ENCODE measurements at places on chromosomes 7 and 10. TPM values are rescaled to one million over a fixed set of nuclear protein-coding genes. Genes with fewer than 3 reads are reported as not detected.

DNA sequence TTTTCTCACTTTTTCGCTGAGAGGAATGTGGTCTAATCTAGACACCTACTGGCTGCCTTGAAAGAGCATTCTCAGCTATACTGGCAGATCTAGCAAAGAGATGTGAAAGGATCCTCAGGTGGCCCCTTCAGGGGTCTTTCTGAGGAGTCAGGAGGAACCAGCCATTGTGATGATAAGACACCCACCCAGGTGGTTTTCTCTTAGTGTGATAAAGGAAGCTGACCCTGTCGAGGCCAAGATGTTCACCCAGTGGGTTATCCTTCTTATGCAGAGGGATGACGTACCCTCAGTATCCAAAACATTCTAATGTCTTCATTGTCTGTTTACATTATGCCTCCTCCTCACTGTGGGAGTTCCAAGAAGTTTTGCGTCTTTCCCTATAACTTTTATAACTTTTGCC is 98.3 kb upstream of the LRGUK start:
- H3K36me3 ChIP-seq: no peaks in the 10 kb centered on the region
- no peaks in the 10 kb centered on the region for H3K4me1 ChIP-seq
- DNase-seq: no peak
- H3K4me3 ChIP-seq: no peak overlapping the region

- DNase-seq: no peak
- no peaks in the 10 kb centered on the region for H3K4me1 ChIP-seq
- H3K36me3 ChIP-seq: no peaks in the 10 kb centered on the region
- H3K27ac ChIP-seq: no peak overlapping the region
These were observed 13.7 kb upstream of the SLC18A3 start for GRCh38 chr10:49596493-49596809.

GRCh38 chr7:22885797-22886261 is 63.2 kb upstream of the TOMM7 start:
- peak; percentile 49 for DNase-seq
- H3K4me1 ChIP-seq: peaks cover 8% of the 10 kb centered on the region
- no peaks in the 10 kb centered on the region for H3K36me3 ChIP-seq
- H3K27ac ChIP-seq: peak overlapping the region; percentile 8
- H3K4me3 ChIP-seq: no peak overlapping the region
- H3K27me3 ChIP-seq: no peaks in the 10 kb centered on the region

Gene BZW2
- 26.3 TPM for total RNA-seq

DNA sequence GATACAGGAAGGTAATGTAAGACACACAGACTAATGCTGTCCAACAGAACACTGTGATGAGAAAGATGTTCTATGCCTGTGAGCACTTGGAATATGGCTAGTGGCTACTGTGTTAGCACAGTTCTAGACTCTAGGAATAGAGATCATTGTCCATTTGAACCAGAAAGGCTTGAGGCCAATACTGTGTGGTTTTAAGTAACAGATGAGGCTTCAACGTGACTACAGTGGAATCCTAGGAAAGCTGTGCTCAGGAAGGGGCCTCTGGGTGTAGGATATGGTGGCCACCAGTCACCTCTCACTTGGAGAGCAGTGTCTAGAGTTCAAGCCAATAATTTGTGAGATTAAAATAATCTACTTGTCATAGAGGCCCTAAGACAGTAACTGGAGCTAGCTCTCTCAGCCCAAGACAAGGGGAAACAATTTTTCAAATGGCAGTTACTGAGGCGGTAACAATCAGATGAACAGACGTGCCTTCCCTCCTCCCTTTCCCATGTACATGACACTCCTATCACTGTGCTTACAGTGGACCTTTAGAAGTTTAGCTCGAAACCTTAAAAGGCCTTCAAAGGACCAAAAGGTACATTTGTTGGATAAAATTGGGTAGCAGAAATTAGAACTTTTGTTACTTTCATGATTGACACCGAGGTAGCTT is 10.2 kb downstream of the ZDHHC16 start:
- no peak overlapping the region for H3K4me3 ChIP-seq
- H3K4me1 ChIP-seq: no peaks in the 10 kb centered on the region
- no peak for DNase-seq
- peaks cover 14% of the 10 kb centered on the region for H3K36me3 ChIP-seq
- no peak overlapping the region for H3K27ac ChIP-seq

DNA sequence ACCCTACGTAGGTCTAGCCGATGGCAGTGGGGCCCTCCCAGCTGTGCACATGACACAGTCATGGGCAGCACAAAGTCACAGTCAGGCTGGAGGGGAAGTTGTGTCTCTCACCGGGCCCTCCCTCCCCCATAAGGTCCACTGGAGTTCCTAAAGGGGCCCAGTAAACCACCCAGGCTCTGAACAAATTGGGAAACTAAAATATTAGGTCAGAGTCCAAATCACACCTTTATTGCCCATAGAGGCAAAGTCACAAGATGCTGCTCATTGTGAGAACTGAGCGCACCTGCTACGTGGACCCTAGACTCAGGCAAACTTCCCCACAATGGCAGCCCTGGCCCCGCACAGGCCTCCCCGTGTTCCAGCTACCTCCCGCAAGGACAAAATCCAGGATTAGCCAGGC is 45.2 kb upstream of the SH2B2 start:
- DNase-seq: no peak
- no peak overlapping the region for H3K27ac ChIP-seq
- peaks cover 43% of the 10 kb centered on the region for H3K36me3 ChIP-seq
- no peak overlapping the region for H3K4me3 ChIP-seq

Gene PAPOLB
- not detected for total RNA-seq

DNA sequence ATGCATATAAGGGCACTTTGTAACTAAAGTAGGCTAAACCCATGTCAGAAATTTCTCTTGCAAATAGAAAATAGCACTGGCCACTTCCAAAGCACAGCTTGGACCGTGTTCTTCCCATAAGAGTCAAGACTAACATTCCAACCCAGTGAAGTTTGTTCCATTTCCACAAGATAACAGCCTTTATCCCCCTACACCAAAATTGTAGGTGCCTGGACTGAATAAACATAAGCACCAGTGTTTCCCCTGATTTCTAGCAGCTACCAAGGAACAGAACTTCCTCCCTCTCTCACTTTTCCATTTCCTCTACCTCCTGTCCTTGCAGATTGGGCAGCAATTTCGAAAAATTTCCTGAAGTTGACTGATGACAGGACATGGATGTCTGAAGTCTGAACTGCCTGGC is 219.7 kb downstream of the CREB5 start:
- no peaks in the 10 kb centered on the region for H3K36me3 ChIP-seq
- no peak overlapping the region for H3K4me3 ChIP-seq
- no peak for DNase-seq

- no peak for DNase-seq
- no peaks in the 10 kb centered on the region for H3K27me3 ChIP-seq
- H3K27ac ChIP-seq: no peak overlapping the region
- no peaks in the 10 kb centered on the region for H3K36me3 ChIP-seq
- no peaks in the 10 kb centered on the region for H3K4me1 ChIP-seq
These were observed 14.5 kb upstream of the ZNF862 start for GRCh38 chr7:149823631-149824199.

- H3K36me3 ChIP-seq: no peaks in the 10 kb centered on the region
- no peaks in the 10 kb centered on the region for H3K4me1 ChIP-seq
- no peak for DNase-seq
- no peaks in the 10 kb centered on the region for H3K27me3 ChIP-seq
- H3K27ac ChIP-seq: no peak overlapping the region
These were observed 650.4 kb upstream of the CELF2 start for GRCh38 chr10:10367264-10367663.

Gene BTBD16
- total RNA-seq: not detected

Gene HABP2
- not detected for total RNA-seq

DNA sequence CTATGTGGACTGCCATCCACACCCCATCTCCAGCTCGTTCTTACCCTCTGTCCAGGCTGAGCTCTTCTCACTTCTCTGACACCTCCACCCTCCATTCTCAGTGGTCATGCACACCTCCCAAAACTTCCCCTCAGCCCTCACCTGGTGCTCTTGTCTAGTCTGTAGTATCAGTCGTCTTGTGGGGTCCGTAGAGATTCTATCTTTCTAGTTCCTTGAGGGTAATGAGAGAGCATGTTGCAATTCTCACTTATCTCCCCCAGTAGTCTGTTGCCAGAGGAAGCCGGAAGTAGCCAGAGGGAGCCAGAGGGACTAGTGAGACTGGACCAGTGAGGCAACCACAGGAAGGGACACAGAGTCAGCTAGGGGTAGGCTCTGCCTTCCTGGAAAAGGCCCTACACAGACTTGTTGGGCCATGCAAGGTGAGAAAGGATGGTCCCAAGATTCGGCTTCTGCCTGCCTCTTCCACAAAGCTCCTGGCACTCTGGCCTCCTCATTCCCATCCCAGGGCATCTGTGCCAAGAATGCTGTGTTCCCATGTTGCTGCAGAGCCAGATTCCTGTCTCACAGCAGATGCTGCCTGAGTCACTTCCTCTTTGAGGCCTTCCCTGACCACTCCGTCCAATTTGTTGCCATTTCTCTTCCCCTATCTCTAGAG is 50.6 kb upstream of the DUSP5 start:
- no peaks in the 10 kb centered on the region for H3K27me3 ChIP-seq
- H3K27ac ChIP-seq: no peak overlapping the region
- H3K4me1 ChIP-seq: no peaks in the 10 kb centered on the region
- no peak for DNase-seq

- no peak for DNase-seq
- no peaks in the 10 kb centered on the region for H3K27me3 ChIP-seq
- no peaks in the 10 kb centered on the region for H3K36me3 ChIP-seq
- no peaks in the 10 kb centered on the region for H3K4me1 ChIP-seq
- H3K27ac ChIP-seq: no peak overlapping the region
These were observed 97.4 kb downstream of the ZRANB1 start for GRCh38 chr10:125039354-125039769.

DNA sequence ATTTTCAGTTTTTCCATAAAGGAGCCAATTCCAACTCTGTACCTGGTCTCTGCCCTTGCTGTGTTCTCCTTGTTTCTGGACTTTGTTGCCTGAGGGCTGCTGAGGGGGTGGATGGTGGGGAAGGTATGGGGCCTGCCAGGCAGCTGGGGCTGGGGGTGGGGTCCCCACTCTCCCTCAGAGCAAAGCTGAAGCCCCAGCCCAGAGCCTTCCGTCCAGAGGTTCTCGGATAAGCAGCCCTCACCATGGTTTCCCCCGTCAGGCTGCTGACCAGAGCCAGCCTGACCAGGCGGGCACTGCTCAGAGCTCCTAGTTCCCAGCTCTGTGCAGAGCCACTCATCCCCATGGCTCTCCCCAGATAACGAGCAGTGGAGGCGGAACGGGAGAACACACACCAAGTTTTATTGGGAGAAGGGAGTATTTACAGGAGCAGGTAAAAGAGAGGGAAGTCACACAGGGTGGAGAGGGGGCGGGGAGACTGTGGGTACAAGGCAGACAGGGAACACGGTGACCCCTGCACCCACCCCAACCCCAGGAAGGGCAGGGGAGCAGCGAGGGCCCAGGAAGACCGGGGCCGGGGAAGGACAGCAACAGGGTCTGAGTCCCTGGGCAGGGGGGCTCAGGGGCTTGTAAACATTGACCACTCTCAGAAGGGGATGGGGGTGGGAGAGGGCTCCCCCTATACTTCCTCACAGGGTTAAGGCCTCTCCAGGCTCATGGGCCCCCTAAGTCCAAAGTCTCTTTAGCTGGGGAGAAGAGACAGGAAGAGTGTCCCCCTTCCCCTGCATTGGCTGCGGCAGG is 5.8 kb downstream of the GNB2 start:
- no peak for DNase-seq
- peak overlapping the region; percentile 10 for H3K27ac ChIP-seq
- H3K4me1 ChIP-seq: peaks cover 22% of the 10 kb centered on the region
- H3K36me3 ChIP-seq: no peaks in the 10 kb centered on the region
- H3K4me3 ChIP-seq: no peak overlapping the region
- H3K27me3 ChIP-seq: no peaks in the 10 kb centered on the region

Gene FAM221A
- 8.0 TPM for total RNA-seq

DNA sequence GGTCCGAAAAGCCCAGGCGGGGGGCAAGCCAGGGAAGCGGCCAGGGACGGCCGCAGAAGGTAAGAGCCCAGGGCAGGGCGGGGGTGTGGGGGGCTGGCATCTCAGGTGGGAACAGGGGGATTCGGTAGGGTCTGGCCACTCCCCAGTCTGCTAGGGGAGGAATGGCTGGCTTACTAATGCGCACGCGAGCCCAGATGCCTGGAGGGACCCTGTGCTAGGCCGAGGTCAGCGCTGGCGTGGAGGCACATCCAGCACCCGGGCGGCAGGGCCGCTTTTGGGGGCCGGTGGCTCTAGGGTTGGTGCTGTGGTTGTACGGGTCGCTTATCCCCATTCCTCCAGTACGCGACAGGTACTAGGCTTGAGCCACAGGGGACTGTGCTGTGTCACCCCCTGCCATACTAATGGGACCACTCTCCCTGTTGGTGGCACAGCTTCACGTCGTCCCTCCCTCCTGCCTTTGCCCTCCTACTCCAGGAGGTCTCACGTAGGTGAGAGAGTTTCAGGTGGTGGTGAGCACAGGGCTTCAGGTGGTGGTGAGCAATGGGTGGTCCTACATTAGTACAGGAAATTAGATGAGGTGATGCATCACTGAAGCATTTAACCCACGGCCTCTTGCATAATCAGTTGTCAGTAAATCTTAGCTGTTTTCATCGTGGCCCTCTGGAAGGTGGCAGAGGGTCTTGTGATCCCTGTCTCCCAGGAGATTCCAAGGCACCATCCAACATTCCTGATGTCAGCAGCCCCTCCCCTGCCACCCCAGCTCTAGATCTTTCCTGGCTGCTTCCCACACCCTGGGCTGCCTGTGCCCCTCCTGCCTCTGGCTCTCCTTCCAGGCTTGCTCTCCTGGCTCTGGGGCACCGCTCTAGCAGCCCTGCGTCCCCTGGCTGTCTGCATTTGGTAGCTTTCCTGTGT is 971 bp downstream of the AEBP1 start:
- DNase-seq: peak; percentile 24
- no peaks in the 10 kb centered on the region for H3K36me3 ChIP-seq
- H3K27ac ChIP-seq: peak overlapping the region; percentile 72
- no peaks in the 10 kb centered on the region for H3K4me1 ChIP-seq
- H3K4me3 ChIP-seq: peak overlapping the region; percentile 53

Gene EPO
- not detected for total RNA-seq

Gene TMEM178B
- total RNA-seq: 0.05 TPM

Gene ARMC3
- not detected for total RNA-seq

- no peaks in the 10 kb centered on the region for H3K36me3 ChIP-seq
- no peaks in the 10 kb centered on the region for H3K4me1 ChIP-seq
- no peak for DNase-seq
- no peak overlapping the region for H3K4me3 ChIP-seq
These were observed 271.0 kb upstream of the PODXL start for GRCh38 chr7:131827421-131827820.

DNA sequence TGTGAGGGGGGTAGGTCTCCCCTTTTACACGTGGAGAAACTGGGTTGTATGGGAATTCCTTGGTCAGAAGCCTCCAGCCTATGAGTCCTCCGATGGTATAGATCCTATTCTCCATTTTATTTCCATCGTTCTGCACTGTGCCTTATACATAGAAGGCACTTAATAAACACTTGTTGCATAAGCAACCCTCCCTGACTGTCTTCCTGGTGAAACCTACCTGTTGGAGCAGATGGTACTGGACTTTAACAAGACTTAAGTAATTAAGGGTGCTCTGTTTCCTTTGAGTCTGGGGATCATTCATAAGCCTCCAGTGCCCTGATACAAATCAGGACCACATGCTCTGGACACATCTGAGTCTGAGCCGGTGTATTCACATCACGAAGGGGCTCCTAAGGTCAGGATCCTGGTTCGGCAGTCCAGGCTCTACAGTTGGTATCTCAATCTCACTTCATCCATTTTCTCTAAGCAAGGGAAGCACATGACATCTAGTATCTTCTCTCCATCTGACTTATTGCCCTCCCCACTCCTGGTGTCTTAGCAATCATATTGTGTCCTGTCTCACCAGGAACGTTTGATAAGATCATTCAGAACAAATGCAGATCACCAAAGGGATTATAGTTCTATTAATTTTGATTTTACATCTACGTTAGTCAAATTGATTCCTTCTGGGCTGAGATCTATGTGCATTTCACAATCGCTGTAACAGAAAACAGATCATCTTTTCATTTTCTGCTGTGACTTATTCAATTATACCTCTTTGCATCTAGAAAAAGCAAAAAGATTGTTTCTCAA is 22.8 kb upstream of the EZH2 start:
- H3K27ac ChIP-seq: no peak overlapping the region
- H3K4me3 ChIP-seq: no peak overlapping the region
- peaks cover 5% of the 10 kb centered on the region for H3K4me1 ChIP-seq
- no peaks in the 10 kb centered on the region for H3K36me3 ChIP-seq

Measured in naive thymus-derived CD4-positive, alpha-beta T cell (primary cell).